Mucosa of descending colon (tissue), 3 donors: ENCODE measurements at places on chromosomes 12 and 14. TPM values are rescaled to one million over a fixed set of nuclear protein-coding genes. Genes with fewer than 3 reads are reported as not detected.

The TSPAN11 gene
- 4.2 TPM for total RNA-seq

The MFAP5 gene
- 25.0 TPM for total RNA-seq

The FAM181A gene
- not detected for total RNA-seq

The CCDC88C gene
- total RNA-seq, result 30.1 TPM

The MEG3 gene
- 13.8 TPM for total RNA-seq
